SHP77 (cell line): ENCODE measurements at places on chromosomes 11 and 22.
A peak's percentile ranks its signal among the peaks of the same experiment; 100 is the strongest.

- no peak for DNase-seq
Observed at GRCh38 chr11:5065027-5065426, 4.3 kb upstream of the OR52E1 start.

DNA sequence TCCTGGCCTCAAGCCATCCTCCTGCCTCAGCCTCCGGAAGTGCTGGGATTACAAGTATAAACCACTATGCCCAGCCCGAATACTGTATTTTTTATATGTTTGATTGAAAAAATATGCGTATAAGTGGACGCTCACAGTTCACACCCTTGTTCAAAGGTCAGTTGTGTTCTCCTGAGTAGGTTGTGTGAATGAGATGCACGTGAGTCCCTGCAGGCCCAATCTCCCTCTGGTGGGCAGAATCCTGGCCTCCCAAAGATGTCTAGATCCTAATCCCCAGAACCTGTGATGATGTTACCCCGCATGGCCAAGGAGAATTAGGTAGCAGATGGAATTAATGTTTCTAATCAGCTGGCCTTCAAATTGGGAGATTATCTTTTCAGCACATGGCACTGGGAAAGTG lies 41.9 kb downstream of the CTTN start:
- DNase-seq = no peak

DNA sequence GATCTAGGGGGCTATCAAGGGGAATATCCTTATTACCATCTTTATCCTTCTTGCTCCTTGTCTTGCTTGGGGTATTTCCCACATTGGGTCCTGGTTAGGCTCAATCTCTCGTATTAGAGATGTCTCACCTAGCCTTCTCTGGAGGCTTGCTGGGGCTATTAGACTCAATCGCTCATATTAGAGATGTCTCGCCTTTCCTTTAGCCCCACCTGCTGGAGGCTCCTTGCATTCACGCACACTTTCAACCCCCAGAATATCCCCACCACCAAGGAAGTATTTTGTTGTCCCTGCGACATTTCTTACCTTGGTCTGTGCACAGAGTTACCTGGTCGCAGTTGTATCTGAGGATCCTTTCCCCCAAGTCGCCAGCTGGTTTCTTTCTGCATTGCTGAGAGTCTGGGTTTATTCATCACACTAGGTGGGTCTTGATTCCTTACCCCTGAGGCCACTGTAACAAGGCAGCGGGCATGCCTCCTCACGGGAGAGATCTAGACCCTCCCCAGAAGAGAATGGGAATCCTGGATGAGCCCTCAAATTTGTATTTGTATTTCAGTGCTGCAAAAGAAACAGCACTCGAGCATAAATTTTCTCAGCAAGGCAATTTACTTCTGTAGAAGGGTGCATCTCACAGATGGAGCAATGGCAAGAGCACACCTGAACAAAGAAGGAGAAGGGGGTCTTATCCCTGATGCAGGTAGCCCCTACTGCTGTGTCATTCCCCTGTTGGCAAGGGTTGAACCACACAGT lies 15.9 kb upstream of the HYLS1 start:
- peak; percentile 43 for DNase-seq

DNA sequence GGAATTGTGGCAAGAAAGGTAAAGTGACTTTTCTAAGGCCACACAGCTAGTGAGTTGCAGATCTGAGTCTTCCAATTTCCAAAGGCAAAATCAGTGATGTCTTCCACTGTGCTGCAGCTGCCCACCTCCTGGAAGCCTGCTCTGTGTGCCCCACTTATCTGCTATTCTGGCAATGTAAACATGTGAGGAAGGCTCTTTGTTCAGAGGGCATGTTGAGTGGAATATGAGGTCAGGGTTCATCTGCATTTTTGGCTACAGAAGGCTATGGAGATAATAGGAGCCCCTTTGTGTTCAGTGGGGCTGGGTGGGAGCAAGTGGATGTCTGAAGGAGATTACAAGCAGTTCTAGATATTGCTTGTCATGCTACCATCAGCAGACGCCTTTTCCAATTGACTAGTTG lies 396.2 kb downstream of the BUD13 start:
- DNase-seq = peak; percentile 29

GRCh38 chr11:75160880-75161279 lies 10.0 kb downstream of the SLCO2B1 start:
- no peak for DNase-seq

DNA sequence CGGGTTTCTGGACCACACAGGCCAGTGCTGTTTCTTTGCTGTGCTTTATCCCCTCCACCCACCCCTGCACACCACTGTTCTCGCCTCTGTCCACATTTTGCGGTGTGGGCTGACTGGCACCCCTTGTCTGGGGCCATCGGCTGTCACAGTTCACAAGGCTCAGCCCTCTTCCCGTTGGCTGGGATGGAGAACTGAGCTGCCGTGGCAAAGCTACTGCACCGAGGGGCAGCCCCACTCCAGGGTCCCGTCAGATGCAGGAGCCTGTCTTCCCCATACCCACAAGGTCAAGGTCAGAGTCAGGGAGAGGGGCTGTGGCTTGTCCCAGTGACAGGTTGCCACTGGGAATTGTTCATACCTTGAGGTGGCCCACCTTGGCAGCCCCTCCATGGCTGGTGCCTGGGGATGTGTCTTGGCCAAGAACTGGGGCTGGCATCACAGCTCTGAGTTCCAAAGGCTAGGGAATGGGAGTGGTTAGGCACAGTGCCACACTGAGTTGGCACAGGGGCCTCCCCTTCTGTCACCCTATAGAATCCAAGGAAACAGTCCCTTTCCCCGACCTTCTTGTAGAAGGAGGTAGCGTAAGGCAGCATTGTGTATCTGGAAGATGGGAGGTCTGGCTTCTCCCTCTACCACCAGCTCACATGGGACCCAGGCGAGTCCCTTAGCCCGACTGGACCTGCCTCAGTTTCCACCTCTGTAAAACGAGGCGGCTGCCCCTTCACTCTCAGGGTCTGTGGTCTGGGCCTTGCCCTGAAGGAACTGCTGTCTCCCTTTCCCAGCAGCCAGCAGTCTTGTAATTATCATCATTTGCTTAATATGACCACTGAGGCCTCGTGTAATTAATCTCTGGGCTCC lies 3.4 kb downstream of the GRK2 start:
- no peak for DNase-seq

DNA sequence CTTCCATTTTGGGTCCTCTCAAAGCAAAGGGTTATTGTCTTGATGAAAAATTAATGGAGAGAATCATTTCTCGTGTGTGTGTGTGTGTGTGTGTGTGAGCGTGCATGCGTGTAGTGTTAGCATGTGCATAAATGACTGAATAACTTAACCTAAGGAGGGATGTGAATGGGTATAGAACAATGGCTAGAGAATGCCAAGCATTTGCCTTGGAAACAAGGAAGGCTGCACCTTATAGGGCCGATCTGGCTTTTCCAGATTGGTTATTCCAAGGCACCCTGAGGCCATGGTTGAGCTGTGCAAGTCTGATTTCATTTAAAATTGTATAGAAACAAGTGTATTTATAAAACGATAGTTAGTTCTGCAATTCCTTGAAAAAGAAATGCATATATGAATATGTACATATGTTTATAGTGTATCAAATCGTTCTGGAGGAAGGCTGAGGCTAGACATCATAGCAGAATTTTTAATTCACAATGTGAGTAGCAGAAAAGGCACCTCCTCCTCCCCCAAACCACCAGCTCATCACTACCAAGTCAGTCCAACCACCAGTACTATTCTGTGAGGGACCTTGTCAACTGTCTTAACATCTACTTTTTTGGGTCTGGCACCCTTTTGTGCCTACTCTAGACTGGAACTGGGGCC lies 322.7 kb upstream of the ISX start:
- no peak for DNase-seq

- DNase-seq = no peak
Observed at GRCh38 chr11:6124245-6124644, 16.8 kb downstream of the OR56B4 start.

GRCh38 chr11:58562375-58562800 lies 13.3 kb downstream of the LPXN start:
- DNase-seq = no peak

- DNase-seq = no peak
Observed at GRCh38 chr11:76786016-76786415, 2.9 kb downstream of the TSKU start.

- no peak for DNase-seq
Observed at GRCh38 chr22:43474161-43475101, 62.6 kb downstream of the MPPED1 start.

DNA sequence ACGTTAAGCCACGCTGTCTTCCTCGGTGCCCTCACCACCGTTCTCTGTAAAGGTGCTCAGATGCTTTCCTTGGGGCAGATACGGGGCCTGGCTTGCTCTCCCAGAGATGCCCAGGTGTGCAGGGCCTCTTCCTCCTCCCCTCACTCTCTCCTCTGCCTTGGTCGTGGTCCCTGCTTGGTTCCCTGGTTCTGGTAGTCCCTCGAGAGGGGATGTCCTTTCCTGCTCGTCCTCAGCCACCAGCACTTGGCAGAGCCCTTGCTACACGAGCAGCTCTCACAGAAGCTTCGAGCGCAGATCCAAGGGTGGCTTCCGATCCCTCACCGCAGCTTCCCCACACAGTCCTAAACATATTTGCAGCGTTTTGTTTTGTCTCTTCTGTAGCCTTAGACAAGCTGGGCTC lies 298.8 kb downstream of the TBC1D22A start:
- no peak for DNase-seq

DNA sequence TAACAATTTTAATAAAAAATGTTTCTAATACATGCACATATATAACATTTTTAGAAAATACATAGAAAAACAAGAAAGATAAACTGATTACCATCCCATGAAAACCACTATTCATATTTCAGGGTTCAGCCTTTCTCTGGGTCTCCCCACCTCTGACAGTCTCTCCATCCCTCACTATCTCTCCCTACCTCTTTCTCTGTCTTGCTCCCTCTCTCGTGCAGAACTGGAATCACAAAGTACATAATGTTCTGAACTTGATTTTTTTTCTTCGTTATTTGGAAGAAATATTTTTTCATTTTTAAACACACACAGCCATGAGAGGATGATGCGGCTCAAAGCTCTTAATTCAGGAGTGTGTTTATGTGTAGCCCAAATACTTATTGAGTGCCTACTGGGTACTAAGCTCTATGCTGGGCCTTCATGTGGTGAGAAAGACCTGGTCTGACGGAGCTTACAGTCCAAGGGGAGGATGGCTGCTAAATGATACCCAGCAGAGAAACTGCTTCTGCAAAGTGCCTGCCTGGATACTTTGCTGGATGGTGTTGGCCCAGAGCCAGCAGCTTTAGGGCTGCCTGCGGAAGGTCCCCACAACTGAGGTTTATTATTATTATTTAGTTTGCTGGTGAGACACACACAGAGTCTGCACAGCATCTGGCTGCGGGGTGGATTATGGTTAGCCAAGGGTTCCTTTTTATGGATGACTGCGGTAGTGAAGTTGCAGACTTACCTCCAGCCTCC lies 42.6 kb downstream of the SC5D start:
- DNase-seq = no peak

- no peak for DNase-seq
Observed at GRCh38 chr11:109490953-109491635, 69.1 kb downstream of the C11orf87 start.

DNA sequence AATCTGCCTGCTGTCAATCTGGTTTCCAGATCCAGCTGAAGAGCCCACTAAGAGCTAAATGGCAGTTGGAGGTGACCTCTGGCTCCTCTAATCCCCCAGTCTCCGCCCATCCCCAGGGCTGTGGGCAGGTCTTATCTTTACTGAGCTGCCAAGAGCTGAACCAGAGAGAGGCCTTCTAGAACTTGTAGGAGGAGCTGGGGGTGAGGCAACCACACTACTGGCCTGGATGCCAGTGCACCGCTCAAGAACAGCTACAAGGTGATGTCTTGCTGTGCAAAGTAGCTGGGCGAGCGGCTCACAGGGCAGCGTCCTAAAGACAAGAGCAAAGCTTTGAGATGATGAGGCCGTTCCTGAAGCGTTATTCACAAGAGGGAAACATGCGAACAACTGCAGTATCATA lies 374.6 kb downstream of the CTTN start:
- DNase-seq = no peak

- no peak for DNase-seq
Observed at GRCh38 chr11:73308003-73308960, at the start of gene ARHGEF17. TSS of gene ARHGEF17 (plus strand) at chr11:73308276. CDS start at chr11:73308639, 363 bp downstream.

GRCh38 chr22:36510966-36511881 lies 4.4 kb upstream of the FOXRED2 start:
- peak; percentile 35 for DNase-seq

DNA sequence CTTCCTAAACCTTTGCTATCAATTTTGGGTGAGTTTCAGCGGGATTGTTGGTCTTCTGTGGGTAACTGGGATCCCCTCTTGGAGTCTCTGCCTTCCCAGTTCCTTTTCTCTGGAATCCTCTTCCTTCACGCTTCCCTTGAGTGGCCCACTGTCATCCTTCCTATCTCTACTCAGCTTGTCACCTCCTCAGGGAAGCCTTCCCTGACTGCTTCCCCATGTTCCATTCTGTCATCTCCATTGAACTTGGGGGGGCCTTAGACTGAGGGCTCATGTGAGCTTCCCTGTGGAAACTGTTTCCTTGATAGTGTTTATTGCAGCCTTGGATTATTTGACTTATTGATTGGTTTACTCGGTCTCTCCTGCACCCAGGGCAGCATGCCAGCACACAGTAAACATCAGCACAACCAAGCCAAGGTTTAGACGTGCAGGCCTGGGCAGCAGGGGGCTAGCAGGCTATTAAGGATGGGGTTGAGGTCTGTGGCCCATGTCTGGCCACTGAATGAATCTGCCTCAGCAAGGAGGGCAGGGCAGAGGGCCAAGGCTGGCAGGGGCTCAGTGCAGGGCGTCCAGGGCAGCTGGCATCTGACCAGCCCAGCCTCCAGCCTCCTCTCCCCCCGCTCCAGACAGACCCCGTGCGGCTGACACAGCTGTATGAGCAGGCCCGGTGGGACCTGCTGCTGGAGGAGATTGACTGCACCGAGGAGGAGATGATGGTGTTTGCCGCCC lies 7.2 kb downstream of the TRPT1 start:
- DNase-seq = no peak

GRCh38 chr11:125331357-125332035 lies 164.6 kb downstream of the FEZ1 start:
- no peak for DNase-seq

DNA sequence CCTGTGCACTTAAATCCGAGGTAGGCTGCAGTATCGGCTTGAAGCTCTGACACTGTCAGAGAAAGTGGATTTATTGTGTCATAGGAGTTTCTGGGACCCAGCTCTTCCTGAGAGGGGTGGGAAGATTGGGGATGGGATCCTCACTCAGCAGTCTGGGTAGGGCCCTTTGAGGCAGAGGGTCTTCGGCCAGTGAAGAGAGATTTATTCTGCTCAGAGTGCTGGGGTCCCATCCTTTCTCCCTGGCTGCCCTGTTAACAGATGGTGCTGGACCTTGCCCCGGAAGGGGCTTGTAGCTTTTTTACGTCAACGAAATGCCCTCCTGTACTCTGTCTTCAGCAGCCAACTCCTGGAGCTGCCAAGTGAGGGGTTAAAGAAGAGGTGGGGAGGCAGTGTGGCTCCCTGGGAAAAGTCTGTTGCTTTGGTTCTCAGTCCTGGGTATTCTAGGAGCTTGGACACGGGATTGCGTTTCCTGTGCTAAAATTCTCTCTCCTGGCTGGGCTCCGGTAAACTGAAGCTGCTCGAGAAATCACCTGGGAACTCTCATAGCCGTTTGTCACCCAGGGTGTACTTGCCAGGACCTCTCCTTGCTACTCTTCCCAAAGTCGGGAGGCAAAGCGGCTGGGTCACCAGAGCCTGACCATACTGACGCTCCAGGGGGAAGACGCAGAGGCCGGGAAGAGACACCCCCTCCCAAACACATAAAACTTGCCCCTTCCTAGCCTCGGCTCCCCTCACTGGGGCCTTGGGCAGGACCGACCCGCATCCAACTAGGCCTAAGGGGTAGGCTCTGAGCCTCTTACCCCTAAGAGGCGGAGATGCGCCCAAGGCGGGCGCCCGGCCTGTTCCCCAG lies 806 bp upstream of the SMDT1 start:
- peak; percentile 41 for DNase-seq

GRCh38 chr11:65571940-65572339 lies 398 bp upstream of the FAM89B start:
- no peak for DNase-seq

GRCh38 chr11:103671143-103671651 lies 365.2 kb upstream of the DDI1 start:
- DNase-seq = no peak
